ENCODE measurements at places on chromosomes 5 and 9.

- no peak for DNase-seq
These were observed 129.1 kb upstream of the PIK3R1 start for GRCh38 chr5:68086439-68086838.

DNA sequence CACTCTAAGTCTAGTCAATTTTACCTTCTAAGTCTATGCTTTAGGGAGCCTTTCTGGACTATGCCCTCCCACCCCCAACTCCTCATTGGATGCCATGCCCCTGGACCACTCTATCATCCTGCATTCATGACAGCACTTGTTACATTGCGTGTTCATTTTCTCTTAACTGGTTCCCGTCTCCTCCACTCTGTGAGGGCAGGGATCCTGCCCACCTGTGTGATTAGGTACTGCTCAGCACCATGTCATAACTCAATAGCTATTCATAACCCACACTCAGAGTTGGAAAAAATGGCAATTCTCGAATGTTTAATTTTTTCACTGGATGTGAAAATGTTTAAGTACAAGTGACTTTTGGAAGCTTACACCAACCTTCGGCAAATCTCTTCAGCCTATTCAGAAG, 88.5 kb downstream of the PRLR start:
- DNase-seq: no peak

GRCh38 chr9:128774804-128775203, 3.1 kb upstream of the ZER1 start:
- DNase-seq: no peak

- no peak for DNase-seq
These were observed 367.5 kb upstream of the ADAMTS16 start for GRCh38 chr5:4772591-4772990.

DNA sequence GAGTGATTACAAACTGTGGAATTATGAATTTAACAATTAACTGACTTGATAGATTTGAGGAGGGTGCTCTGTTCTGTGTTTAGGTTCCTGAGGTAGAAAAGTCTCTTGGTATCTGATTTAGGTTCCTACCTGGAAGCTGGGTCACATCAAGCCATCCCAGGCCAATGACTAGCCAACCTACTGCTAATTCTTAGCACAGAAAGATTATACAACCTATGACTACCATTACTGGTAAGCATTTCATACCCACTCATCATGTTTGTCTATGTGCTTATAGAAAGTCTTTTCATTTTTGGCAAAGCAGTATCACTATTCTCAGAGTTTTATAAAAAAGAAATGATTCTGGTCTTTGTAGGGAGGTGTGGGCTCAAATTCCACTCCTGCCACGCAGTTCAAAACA, 49.7 kb downstream of the GNAQ start:
- no peak for DNase-seq

- DNase-seq: no peak
These were observed 42.4 kb downstream of the MRRF start for GRCh38 chr9:122307061-122307460.

- DNase-seq: no peak
These were observed 10.3 kb upstream of the GPSM1 start for GRCh38 chr9:136316896-136317676.

- no peak for DNase-seq
These were observed 66.4 kb upstream of the PLPP1 start for GRCh38 chr5:55601204-55601618.

DNA sequence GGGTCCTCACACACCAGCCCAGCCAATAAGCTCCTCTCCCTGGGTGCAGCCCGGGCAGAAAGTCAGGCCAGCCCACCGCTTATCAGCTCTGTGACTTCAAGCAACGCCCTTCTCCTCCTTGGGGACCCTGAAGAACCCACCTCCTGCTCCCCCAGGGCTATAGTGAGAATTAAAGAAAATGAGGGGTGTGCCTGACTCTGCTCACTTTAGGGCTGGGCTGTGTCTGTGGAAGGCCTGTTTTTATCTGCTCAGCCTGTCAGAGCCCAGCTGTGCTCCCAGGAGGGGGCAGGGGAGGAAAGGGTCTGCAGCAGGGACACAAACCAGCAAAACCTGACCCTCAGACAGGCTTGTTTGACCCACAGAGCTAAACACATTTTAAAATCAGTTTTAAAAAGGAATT, 3.9 kb downstream of the GPRIN1 start:
- no peak for DNase-seq

All from iPS DF 6.9 (cell line).